Activated CD4-positive, CD25-positive, alpha-beta regulatory T cell treated with anti-CD3 and anti-CD28 coated beads, Interleukin-2, amount 50 U/mL, for 16 hours (primary cell): ENCODE measurements at places on chromosomes 7 and 10.

GRCh38 chr7:17315974-17316373, 17.5 kb downstream of the AHR start:
- DNase-seq, result no peak

- no peak for DNase-seq
These were observed 49.9 kb downstream of the TRIM24 start for GRCh38 chr7:138510003-138510402.

DNA sequence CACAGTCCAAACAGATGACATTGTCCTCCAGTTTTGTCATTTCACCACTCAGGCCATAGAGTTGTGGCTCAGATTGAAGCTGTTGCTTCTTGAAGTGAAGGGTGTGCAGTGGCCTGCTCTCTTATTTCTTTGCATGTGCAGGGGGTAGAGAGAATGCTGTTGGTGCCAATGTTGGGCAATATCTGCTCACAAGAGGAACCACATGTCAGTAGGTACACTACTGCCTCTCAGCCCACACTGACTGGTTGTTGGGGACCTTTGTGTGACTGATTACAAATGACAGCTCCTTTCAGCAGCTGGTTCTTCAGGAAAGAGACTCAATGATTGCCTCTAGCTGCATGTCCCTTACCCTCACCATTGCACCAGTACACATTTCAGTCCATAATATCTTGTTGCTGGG, 21.9 kb upstream of the SFTPA1 start:
- no peak for DNase-seq

- no peak for DNase-seq
These were observed 74.3 kb downstream of the ANKRD7 start for GRCh38 chr7:118298771-118299170.

GRCh38 chr10:121469797-121470606, 128.2 kb downstream of the FGFR2 start:
- DNase-seq, result no peak

DNA sequence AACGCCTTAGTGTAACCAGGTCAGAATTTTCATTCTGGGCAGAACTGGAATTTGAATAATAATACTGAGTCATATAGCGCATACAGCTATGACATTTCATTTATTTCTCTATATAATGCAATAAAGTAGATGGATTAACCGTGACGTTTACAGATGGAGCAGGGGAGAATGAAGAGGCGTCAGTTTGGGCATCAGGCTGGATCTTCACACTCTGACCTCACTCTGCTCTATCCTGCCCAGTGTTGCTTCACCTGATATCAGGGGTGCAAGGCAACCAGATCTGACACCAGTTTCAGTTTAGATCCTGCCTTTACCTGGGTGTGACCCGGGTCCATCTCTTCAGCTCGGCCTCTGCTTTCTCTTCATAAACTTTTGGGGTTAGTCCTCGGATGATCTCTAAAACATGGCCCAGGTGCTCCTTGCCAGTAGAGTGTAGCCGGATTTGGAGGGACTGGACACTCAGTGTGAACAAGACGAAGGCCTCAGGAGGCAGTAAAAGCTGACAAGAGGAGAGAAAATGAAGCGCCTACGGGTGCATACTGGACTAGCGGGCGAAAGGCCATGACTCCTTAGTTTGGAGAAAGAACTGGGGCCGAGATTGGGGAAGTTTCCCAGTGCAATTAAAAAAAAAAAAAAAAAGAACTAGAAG, 1.4 kb upstream of the ZYX start:
- no peak for DNase-seq

GRCh38 chr10:132500781-132501415, 36.7 kb upstream of the INPP5A start:
- DNase-seq, result no peak

DNA sequence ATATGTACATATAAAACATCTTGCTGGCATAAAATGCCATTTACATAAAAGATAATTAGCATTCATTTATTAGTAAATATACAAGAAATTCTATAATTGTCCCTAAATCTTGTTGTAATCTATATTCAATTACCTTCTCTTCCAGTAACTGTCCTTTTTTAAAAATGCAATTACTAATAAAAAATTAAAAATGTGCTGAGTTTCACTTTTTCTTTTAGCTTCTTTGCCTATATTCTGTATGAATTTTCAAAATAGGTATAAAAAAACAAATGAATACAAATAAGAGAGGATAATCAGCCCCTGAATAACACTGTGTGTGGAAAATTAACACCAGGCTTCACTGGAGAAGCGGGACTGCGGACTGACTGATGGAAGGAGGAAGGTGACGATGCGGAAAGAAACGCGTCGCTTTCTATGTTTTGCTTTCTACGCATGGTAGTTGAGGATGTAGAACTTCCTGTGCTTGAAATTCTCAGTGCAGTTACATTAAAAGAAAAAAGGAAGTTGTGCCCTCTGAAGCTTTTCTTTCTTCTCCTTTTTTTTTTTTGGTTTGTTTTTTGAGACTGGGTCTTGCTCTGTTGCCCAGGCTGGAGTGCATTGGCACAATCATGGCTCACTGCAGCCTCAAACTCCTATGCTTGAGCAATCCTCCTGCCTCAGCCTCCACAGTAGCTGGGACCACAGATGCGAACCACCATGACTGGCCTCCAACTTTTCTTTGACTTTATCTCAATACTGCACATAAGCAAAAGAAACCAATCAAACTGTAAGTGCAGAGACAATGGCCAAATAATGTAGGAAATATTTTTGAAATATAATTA, 7.4 kb upstream of the ZMYND11 start:
- no peak for DNase-seq

- DNase-seq, result no peak
These were observed 5.1 kb downstream of the ITPRIP start for GRCh38 chr10:104333032-104333727.

DNA sequence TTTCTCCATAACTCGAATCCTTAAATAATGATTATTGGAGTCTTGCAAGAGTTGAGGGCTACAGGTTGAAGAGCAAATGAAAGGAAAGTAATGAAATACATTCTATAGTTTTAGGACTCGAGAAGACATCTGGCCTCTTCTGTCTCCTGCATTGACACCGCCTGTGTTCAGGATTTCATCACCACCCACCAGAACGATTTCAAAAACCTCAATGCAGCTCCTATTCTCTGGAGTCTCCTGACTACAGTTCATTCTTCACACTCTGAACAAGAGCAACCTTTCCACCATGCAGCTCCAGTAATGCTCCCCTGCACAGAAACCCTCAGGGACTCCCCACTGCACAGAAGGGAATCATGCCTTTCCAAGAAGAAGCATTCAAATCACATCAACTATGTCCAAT, 5.5 kb downstream of the IL15RA start:
- DNase-seq, result no peak

GRCh38 chr10:118108194-118109026, 61.7 kb upstream of the RAB11FIP2 start:
- DNase-seq, result no peak

GRCh38 chr7:83648464-83649241, at the start of gene SEMA3E:
Gene SEMA3E, minus strand, starts transcription at chr7:83649139.
- DNase-seq, result no peak

DNA sequence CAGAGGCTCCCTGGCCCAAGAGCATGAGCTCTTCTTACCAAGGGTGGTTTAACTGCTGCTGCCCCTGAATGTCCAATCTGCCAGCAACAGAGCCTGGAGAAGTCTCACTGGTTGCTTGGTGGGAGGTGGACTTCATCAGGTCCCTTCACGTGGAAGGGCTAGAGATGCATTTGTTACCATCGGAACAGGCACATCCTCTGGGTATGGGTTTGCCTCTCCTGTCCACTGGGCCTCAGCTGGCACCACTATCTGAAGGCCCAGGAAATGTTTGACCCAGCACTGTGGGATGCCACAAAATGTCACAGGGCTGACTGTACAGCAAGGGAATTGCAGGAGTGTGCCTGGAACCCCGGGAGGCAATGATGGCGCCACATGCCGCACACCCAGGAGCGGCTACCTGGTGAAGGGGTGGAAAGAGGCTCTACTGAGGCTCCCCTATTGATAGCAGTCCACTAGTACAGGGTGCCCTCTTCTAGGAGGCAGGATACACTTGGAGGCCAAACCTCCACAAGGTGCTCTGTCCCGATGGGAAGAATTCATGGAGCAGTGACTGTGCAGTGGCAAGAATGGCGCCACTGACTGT, 603.1 kb upstream of the MGMT start:
- DNase-seq, result no peak

DNA sequence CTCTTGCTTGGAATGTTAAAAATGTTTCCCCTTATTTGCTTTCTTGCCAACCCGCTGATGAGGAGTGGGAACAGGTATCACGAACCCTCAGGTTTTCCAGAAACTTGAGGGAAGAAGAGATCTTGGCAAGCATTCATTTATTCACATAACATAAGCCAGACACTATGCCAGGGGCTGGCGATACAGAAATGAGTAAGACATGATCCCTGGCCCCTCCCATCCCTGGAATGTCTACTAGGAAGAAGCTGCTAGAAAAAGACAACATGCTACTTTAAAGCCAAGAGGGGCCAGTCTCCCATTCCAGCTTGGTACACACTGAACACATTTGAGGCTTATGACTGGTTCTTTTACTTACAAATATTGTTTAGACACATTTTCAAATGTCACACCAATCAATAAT, 26.4 kb downstream of the SLC35B4 start:
- no peak for DNase-seq

- DNase-seq, result no peak
These were observed 50.1 kb downstream of the SYPL1 start for GRCh38 chr7:106062006-106062405.

DNA sequence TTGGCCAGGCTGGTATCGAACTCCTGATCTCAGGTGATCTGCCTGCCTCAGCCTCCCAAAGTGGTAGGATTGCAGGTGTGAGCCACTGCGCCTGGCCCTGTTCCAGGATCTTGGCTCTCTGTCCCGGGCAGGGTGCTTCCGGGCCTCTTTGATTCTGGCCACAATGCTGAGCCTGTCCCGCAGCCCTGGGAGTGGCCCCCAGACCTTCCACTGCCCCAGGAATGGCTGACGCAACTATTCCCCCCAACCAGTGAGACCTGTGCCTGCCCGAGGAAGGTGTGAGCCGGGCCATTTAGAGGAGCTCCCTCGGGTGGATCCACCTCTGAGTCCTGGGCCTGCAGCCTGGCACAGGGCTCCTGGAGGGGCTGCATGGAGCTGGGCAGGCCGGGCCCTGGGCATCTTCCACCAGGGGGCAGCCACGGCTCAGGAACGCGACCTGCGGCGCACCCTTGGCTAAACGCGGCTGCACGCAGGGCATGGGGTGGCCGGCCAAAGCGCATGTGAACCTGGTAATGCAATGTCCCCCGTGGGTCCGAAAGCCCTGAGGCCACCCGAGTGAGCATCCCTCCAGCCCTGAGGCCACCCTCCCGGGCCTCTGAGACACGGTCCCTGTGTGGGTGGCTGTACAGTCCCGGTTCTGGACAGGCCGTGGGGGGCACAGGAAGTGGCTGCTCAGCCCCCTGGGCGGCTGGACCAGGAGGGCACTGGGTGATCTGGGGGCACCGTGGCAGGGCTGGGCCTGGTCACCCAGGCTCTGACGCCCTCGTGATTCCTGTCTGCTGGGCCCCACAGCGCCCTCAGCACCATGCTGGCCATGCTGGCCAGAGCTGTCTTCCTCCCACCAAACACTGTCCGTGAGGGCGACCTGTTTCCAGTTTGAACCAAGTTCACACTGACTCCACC, 24.8 kb downstream of the GRIFIN start:
- peak; percentile 52 for DNase-seq

GRCh38 chr10:100723180-100723579, 22.2 kb upstream of the PAX2 start:
- no peak for DNase-seq

- DNase-seq, result no peak
These were observed 27.4 kb downstream of the TCF7L2 start for GRCh38 chr10:112977426-112977898.

DNA sequence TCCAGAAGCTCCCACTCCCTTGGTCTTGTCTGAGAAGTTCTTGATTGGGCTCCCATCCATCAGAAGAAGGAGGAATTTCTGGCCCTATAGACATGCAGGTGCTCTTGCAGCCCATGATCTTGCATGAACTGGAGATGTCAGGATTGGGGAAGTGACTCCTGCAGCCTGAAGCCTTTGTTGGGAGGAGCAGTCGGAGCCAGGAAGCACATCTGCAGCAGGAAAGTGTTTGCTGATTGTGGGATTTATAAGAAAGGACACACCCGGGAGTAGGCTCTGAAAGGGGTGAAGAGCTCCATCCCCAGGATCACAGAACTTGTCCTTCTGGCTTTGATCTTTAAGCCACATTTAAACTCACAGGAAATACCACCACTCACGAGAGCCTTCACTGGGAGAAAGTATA, 185.2 kb downstream of the DYNC1I1 start:
- DNase-seq, result no peak

DNA sequence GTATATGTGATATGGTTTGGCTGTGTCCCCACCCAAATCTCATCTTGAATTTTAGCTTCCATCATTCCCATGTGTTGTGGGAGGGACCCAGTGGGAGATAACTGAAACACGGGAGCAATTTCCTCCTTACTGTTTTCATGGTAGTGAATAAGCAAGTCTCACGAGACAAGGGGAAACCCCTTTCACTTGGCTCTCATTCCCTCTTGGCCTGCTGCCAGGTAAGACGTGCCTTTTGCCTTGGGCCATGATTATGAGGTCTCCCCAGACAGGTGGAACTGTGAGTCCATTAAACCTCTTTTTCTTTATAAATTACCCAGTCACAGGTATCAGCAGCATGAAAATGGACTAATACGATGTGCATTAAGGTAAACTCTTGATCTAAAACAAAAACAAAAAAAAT, 357.1 kb upstream of the AOAH start:
- no peak for DNase-seq

GRCh38 chr7:40072268-40072667, 62.2 kb downstream of the MPLKIP start:
- DNase-seq, result no peak

DNA sequence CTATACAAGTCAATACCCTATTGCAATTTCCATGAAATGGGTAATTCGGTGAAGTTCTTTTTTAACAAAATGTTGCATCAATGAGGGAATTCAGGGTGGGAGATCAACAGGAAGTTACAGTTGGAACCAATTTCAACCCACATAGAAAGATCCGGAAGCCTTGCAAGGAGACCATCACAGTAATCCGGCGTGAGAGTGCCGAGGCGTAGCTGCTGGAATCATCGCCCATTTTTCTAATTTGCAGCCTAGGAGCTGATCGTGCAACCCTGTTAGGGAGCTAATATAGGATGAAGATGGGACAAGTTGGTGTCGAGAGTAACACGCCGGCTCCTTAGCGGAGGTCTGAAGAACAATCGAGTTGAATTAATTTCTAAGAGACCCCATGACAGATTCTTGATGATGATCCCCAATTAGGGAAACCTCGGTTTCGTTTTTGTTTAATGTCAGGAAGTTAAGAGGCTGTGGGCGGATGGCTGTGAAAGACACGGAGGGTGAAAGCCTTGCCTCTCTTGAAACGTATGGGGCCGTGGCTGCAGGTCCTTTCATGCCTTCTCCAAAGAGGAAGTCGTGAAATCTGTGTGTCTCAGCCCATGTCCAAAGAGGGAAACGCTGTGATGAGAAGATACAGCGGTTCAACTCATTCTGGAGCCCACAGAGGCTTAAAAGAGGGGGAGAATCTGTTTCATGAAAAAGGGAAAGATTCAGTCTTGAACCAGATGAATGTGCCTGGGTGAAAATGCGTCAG, 51.2 kb upstream of the CARD11 start:
- DNase-seq, result no peak

- DNase-seq, result no peak
These were observed 85.7 kb upstream of the BET1 start for GRCh38 chr7:94089806-94090205.
